GM23248 (cell line): ENCODE measurements at places on chromosomes 2 and 18. TPM values are rescaled to one million over a fixed set of nuclear protein-coding genes. Genes with fewer than 3 reads are reported as not detected.
A peak's percentile ranks its signal among the peaks of the same experiment; 100 is the strongest.

CCDC74B gene
- polyA plus RNA-seq: 8.0 and 10.8 TPM in 2 replicates

DNA sequence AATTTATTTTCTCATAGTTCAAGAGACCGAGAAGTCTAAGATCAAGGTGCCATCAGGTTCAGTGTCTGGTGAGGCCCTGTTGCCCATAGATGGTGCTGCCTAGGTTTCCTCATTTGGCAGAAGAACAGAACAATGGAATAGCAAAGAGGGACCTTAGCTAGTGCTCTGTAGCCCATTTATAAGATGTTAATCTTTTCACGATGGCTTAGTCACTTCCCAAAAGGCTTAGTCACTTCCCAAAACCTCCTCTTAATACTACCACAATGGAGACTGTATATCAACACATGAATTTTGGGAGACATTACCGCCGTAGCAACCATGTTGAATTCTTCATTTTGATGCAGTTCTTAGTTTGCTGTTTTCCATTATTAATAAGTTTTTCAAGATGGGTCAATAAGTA, 246.3 kb upstream of the NRP2 start:
- H3K27me3 ChIP-seq: no peaks in the 10 kb centered on the region
- H3K27ac ChIP-seq: no peak overlapping the region
- no peak overlapping the region for H3K4me3 ChIP-seq
- peak; percentile 14 for DNase-seq
- no peaks in the 10 kb centered on the region for H3K36me3 ChIP-seq
- no peaks in the 10 kb centered on the region for H3K4me1 ChIP-seq

GRCh38 chr2:135349941-135350340, 181.1 kb downstream of the ZRANB3 start:
- H3K4me1 ChIP-seq: no peaks in the 10 kb centered on the region
- no peak overlapping the region for H3K27ac ChIP-seq
- H3K36me3 ChIP-seq: no peaks in the 10 kb centered on the region
- DNase-seq: no peak
- no peak overlapping the region for H3K4me3 ChIP-seq

GRCh38 chr18:13147130-13147529, 71.4 kb upstream of the LDLRAD4 start:
- H3K4me1 ChIP-seq: no peaks in the 10 kb centered on the region
- H3K36me3 ChIP-seq: no peaks in the 10 kb centered on the region
- no peak for DNase-seq
- H3K4me3 ChIP-seq: no peak overlapping the region

CCDC178 gene
- polyA plus RNA-seq: not detected in 2 replicates

DNA sequence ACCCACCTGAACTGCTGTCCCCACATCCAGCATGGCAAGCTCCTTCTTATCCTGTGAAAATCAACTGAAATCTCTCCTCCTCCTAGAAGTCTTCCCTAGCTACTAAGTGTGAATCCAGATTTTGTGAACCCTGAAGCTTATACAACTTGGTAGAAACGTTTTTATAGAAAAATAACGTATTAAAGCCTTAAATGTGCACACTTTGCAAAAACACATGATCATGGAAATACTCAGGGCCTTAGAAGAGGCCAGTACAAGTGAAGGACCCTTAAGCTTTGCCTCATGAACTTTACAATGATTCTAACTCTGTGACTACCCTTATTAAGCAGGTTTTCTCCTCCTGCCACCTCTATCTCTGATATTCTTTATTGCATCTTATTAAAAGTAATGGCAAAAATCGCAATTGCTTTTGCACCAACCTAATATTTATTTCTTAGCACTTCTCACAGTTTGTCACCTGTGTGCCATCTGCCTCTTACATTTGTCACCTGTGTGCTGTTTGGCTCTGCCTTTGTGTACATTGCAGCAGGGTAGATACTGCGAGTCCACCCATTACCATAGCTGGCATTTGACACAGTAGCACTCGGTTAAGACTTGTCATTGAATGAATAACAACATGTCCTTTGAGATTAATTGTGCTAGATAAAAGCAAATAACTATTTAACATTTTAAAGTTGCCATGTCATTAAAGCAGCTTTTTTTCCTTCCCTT, 42.2 kb downstream of the FRZB start:
- no peaks in the 10 kb centered on the region; the same call in 1 of the 2 replicates for H3K27me3 ChIP-seq
- H3K4me3 ChIP-seq: no peak overlapping the region
- DNase-seq: no peak
- no peaks in the 10 kb centered on the region for H3K36me3 ChIP-seq
- no peaks in the 10 kb centered on the region for H3K4me1 ChIP-seq

SCYGR7 gene
- not detected in 2 replicates for polyA plus RNA-seq

DNA sequence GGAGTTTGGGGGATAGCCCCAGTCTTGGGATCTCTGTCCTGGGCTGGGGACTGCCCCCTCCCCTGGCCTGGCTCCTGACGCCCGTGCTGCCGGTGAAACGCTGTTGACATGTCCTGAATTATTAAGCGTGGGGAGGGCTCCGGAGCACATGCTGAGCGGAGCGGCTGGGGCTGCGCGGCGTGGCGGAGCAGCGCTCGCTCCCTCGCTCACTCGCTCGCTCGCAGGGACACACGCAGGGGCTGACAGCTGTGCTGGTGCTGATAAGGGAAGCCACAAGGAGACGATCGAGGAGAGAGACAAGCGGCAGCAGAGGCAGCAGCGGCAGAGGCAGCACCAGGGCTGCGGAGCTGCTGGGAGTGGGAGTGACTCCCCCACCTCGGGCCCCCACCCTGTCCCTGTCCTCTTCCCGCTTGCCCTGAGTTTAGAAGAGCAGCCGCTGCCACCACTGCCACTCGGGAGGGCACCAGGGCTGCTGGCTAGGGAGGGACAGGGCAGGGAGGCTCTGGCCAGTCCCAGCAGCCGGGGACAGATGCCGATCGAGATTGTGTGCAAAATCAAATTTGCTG, at the start of gene ASIC4:
Gene ASIC4 (plus strand): TSS at position 287 of the 566 bp plus-strand sequence. CDS start 243 bp downstream, at position 530.
- no peaks in the 10 kb centered on the region for H3K36me3 ChIP-seq
- peaks cover 17% of the 10 kb centered on the region for H3K27me3 ChIP-seq
- peaks cover 10% of the 10 kb centered on the region for H3K4me1 ChIP-seq

- no peak overlapping the region for H3K27ac ChIP-seq
- no peaks in the 10 kb centered on the region for H3K27me3 ChIP-seq
- H3K36me3 ChIP-seq: no peaks in the 10 kb centered on the region
Observed at GRCh38 chr2:39949131-39949530, 170.1 kb upstream of the THUMPD2 start.

DNA sequence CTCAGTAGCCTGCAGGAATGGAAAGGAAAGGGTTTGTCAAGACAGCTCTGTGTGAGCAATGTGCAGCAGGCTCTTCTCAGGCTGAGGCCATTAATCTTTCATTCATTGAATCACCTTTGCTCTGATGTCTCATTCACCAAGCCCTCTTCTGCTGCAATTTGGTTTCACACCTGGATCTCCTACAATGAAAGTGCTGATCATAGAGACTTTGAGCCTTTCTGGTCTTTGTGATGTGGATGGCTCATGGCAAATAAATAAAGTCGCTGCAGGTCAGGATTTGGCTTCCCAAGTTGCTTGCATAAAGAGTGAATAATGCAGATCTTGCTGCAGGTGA, 95.8 kb upstream of the SPRED2 start:
- H3K4me1 ChIP-seq: peaks cover 16% of the 10 kb centered on the region
- H3K27ac ChIP-seq: no peak overlapping the region
- no peaks in the 10 kb centered on the region for H3K36me3 ChIP-seq
- DNase-seq: no peak
- no peaks in the 10 kb centered on the region for H3K27me3 ChIP-seq

CUL3 gene
- 22.5 and 24.7 TPM in 2 replicates for polyA plus RNA-seq

GRCh38 chr2:40244675-40245074, 207.2 kb downstream of the SLC8A1 start:
- DNase-seq: peak; percentile 77
- no peak overlapping the region for H3K4me3 ChIP-seq
- H3K27me3 ChIP-seq: no peaks in the 10 kb centered on the region
- no peaks in the 10 kb centered on the region for H3K36me3 ChIP-seq
- H3K4me1 ChIP-seq: peaks cover 31% of the 10 kb centered on the region

DNA sequence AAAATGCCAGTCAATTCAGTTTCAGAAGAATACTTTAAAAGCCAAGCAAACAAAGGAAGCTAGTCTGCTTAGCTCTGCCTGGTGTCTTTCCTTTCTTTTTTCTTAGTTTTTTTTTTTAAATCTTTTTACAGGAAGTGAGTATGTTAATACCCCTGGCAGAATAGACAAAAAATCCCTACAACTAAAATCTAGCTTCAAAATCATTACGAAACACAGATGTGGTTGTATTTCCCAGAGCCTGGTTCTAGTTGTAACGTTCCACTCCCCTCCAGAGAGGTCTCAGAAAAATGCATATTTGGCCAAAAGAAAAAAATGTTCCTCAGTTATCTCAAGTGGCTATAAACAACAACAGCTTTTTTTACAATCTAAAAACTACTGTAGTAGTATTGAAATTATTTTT, 202.1 kb upstream of the RND3 start:
- H3K36me3 ChIP-seq: no peaks in the 10 kb centered on the region
- H3K4me3 ChIP-seq: no peak overlapping the region
- DNase-seq: no peak
- H3K4me1 ChIP-seq: peaks cover 16% of the 10 kb centered on the region
- no peaks in the 10 kb centered on the region for H3K27me3 ChIP-seq

- H3K36me3 ChIP-seq: no peaks in the 10 kb centered on the region
- H3K27ac ChIP-seq: no peak overlapping the region
- H3K27me3 ChIP-seq: peaks cover 16% of the 10 kb centered on the region; the same call in 1 of the 2 replicates
- H3K4me1 ChIP-seq: no peaks in the 10 kb centered on the region
- no peak for DNase-seq
- H3K4me3 ChIP-seq: no peak overlapping the region
Observed at GRCh38 chr2:131557558-131558321, 30.1 kb downstream of the CCDC74A start.

DNA sequence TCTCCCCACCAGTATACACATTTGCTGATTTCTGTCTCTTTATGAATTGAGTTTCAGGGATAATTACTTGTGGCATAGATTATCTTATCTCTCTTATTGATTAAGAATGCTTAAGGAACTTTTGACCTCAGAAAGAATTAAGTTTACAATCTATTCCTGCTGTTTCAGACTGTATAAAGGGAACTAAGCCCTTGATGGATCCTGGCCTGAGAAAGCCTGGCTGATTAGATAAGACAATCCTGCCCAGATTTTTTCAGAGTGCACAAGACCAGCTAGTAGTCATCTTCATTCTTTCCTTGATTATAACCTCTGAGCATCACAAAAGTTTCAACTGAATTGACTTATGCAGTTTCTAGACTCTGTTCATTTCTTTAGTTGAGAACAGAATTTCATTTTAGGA, 22.7 kb upstream of the TFPI start:
- no peak overlapping the region for H3K27ac ChIP-seq
- no peaks in the 10 kb centered on the region for H3K36me3 ChIP-seq
- no peaks in the 10 kb centered on the region for H3K27me3 ChIP-seq

C2orf49 gene
- 11.4 and 13.6 TPM in 2 replicates for polyA plus RNA-seq

DNA sequence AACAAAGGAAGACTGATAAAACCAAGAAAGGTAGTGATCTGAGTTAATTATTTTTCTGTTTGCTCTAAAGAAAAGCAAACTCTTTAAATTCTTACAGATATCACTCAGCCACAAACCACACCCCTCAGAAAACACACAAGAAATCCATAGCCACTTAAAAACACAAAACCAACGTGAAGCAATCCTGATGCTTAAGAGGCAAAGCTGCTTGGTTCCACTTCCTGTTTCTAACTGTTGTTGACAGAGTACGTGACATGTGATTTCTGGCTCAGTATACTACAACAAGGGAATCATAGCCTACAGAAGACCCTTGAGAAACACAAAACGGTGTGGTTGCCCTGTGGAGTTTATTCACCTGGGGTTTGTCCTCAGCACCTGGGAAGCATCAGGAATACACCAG, 240.9 kb upstream of the APCDD1 start:
- no peak overlapping the region for H3K27ac ChIP-seq
- no peak overlapping the region for H3K4me3 ChIP-seq
- DNase-seq: peak; percentile 15

DNA sequence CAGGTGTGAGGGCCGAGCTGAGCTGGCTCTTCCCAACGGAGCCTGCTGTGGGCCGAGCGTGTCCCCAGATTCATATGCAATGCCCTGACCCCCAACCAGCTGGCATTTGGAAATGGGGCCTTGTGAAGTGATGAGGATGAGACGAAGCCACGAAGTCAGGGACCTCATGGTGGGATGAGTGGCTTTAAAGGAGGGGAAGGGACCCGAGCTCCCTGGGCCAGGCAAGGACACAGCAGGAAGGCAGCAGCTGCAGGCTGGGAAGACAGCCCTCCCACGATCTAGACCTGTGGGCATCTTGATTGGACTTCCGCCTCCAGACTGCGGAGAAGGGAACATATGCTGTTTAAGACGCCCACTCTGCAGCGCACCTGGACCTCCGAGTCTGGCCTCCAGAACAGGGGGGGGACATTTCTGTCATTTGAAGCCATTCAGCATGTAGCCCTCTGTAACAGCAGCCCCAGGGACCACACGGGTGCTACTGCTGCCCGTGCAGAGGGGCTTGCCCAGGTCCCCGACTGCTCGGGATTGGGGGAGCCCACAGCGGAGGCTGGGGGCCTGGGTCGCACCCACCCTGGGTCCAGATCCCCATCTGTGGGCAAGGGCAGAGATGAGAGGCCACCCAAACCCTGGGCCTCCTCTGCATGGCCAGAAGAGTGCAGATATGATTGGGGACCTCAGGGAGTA, 27.2 kb downstream of the KIF1A start:
- H3K4me3 ChIP-seq: no peak overlapping the region
- peaks cover 7% of the 10 kb centered on the region for H3K27me3 ChIP-seq

GRCh38 chr18:43671431-43671830, 394.1 kb upstream of the SYT4 start:
- H3K27ac ChIP-seq: no peak overlapping the region
- DNase-seq: no peak
- no peak overlapping the region for H3K4me3 ChIP-seq
- peaks cover 5% of the 10 kb centered on the region; the same call in 1 of the 2 replicates for H3K4me1 ChIP-seq
- no peaks in the 10 kb centered on the region for H3K27me3 ChIP-seq

RSAD2 gene
- polyA plus RNA-seq: not detected in 2 replicates

DLGAP1 gene
- 0.13 and 0.29 TPM in 2 replicates for polyA plus RNA-seq

CSRNP3 gene
- 0.73 and 1.2 TPM in 2 replicates for polyA plus RNA-seq

GRCh38 chr2:127632592-127633489, 13.1 kb upstream of the GPR17 start:
- H3K4me3 ChIP-seq: no peak overlapping the region
- no peaks in the 10 kb centered on the region for H3K27me3 ChIP-seq
- no peak overlapping the region for H3K27ac ChIP-seq
- H3K4me1 ChIP-seq: peaks cover 7% of the 10 kb centered on the region

DNA sequence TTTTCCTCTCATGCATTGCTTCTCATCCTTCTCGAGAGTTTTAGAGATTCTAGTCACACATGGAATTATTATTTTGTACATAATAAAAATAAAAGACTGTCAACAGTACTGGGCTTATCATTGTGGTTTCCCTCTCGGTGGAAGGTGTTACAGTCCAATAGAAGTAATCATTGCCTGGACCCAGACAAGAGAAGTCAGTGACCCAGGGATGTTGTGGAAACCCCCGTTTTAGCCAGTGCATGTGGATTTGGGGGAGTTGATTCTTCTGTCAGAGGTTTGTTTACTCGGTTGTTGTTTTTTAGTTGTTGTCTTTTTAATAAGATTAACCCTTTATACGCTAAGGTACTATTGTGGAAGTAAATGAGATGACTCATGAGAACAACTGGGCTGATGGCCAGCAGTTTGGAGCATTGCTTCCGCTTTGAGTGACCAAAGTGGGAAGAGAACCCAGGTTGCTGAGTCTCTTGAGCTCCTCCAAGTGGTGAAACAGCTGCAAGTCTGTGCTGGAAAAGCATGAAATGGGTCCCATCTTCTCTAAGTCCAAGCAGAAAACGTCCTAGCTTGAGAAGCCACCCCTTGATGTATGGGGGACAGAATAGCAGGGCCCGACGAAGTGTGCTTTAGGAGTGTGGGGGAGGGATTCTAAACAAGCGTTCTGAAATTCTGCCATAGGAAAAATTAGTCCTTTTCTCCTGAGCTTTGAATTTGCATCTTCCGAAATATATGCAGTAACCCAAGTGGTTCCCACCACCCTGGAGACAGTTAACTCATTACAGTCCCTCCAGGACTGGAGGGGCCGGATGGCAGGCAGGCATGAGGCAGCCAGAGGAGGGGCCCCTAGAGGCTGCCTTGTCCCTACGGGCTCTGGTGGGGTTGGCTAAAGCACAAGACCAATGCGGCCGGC, 61.8 kb upstream of the GPR45 start:
- no peaks in the 10 kb centered on the region for H3K4me1 ChIP-seq
- H3K36me3 ChIP-seq: no peaks in the 10 kb centered on the region
- H3K4me3 ChIP-seq: no peak overlapping the region
